Natural killer cell (primary cell): ENCODE measurements at places on chromosomes 13 and 19. TPM values are rescaled to one million over a fixed set of nuclear protein-coding genes. Genes with fewer than 3 reads are reported as not detected.

DNA sequence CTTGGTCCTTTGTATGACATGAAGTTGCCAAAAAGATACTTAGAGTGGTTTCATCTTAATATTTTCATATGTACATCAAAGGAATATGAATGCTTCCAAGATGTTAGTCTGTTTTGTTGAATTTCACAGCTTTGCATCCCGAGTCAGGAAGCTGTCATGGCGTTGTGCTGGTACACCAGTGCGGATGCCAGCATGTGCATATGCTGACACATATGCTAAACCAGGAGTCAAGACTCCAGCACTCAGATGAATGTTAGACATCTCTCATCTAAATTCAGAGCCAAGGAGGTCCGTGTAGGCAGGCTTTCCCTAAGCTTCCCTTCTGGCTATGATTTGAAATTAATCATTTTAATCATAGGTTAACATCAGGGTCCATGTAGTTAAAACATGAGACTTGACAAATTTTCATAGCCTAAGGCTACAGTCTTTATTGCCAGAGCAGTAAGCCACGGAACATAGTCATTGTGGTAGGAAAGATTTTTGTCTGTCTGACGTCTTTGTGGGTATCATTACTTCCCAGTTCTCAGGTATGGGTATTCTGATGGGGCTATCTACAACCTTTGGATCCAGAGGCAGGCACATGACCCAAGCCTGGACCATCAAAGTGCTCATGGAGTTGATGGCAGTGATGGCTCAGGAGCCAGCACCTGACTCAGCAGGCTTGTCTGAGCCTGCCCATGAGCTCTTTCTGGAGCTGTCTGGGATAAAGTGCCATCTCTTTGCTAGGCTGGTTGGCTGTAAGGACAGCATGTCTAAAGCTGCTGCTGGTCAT, 246.1 kb downstream of the KCNRG start:
- DNase-seq = no peak

GRCh38 chr19:29404015-29404414, 121.8 kb upstream of the VSTM2B start:
- no peak for DNase-seq

Gene TLE6
- total RNA-seq = 2.2 TPM

DNA sequence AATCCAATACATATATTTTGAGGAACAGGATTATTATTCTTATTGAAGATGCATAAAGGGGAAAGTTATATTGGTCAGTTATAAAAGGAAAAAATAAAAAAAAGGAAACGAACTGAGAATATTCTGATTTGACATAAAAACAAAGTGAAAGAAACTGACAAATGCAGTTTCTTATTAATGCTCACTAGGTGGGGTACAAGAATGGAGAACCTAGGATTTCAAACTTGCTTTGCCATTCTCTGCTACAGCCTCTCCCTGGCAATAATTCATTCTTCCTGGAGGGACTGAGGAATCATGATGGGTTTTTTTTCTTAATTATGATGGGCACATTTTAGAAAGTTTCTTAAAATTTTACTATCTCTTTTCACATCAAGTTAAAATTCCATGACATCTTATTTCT, 154.9 kb downstream of the PCDH9 start:
- no peak for DNase-seq

DNA sequence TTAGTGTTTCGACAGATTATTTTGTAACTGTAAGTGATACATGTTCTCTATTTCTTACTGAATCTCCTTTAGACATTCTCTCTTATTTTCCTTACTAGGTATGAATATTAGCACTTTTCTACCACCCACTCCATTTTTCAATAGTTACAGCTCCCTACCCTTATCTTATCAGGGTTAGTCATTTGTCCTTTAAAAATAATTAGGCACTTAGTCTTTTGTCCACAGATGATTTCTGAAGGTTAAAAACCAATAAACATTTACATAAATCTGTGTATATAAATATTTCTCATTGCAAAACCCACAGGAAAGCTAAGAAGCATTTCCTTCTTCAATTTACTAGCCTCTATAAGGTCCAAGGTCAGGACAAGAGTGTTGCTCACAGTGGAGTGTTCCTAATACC, 624.1 kb upstream of the MIR17HG start:
- no peak for DNase-seq

Gene PLPP2
- total RNA-seq = 1.0 TPM

Gene CEACAM21
- total RNA-seq = 26.8 TPM

- DNase-seq = no peak
Measured at GRCh38 chr19:4618019-4618418, 21.3 kb upstream of the TNFAIP8L1 start.

- DNase-seq = peak; percentile 77
Measured at GRCh38 chr19:12666265-12667048, at the start of the genes MAN2B1 and WDR83. TSS of gene MAN2B1 (minus strand) at chr19:12666742. CDS start at chr19:12666701, 41 bp downstream. TSS of gene WDR83 (plus strand) at chr19:12666807. CDS start at chr19:12669791, 2,984 bp downstream.

Gene KIR3DL1
- total RNA-seq = 97.1 TPM

Gene CADM4
- total RNA-seq = 0.38 TPM

GRCh38 chr19:50000841-50001557, 24.2 kb downstream of the VRK3 start:
- no peak for DNase-seq

GRCh38 chr19:17097593-17098126, 22.1 kb downstream of the MYO9B start:
- no peak for DNase-seq

DNA sequence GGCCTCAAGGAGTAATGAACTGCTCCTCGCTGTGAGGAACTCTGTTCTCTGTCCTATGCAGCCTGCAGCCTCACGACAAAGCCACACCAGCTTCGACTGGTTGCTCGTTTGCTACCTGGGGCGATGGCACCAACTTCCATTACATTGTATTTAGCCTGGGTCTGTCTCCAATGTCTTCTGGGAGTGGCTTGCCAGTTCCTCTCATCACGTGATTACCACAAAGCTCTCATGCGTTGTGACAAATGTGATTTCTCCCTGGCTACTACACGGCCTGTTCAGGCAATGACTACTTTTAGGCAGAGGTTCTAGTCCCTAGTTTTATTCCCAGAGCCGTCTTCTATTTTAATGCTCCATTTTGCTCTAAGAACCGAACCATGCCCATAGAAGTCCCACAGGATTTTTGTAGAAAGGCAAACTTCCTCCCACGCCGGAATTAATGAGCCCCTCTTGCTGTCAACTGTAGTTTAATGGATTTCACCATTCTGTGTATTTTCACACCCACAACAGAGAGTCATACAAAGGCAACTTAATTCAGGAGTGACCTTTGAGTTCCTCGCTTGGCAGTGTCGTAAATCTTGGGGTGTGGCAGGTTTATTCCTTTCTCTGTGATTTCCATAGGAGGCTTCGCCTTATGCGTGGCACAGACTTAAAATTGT, 351.9 kb downstream of the EFNB2 start:
- DNase-seq = no peak

- no peak for DNase-seq
Measured at GRCh38 chr13:32878163-32878562, 138.1 kb upstream of the KL start.

GRCh38 chr13:78657699-78658629, 991 bp downstream of the OBI1 start:
- DNase-seq = no peak
